Myocyte (in vitro differentiated cells): ENCODE measurements at places on chromosomes 1 and 21.

DNA sequence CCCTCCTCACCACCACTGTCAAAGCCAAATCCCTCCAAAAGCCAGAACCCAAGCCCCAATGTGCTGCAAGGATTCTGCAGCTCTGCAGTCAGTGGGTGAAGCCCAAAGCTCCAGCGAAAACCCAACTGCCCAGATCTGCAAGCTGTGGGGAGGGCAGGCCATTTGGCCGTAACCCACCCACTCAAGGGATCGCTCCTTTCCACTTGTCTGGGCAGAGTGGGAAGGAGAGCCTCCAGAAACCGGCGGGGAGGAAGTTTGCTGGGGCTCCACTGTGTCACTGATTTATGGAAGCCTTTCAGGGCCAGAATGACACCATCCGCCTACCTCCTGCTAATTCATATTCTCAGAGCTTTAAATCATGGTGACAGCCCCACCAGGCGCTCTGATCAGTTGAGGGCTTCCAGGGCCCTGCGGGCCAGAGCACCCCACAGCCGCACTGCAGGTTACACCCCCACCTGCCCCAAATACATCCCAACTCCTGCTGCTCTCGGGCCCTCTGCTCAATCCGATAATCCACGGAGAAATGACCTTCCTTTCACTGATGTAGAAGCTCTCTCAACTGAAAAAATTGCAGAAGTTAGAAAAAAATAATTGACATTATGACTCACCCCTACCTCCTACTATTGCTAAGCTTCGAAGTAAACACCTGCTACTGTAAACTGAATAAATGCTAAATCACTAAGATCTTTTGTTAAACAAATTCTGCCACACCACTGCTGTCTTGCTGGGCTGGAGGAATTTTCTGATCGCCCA, 40.6 kb upstream of the RAB4A start:
- no peak for DNase-seq

DNA sequence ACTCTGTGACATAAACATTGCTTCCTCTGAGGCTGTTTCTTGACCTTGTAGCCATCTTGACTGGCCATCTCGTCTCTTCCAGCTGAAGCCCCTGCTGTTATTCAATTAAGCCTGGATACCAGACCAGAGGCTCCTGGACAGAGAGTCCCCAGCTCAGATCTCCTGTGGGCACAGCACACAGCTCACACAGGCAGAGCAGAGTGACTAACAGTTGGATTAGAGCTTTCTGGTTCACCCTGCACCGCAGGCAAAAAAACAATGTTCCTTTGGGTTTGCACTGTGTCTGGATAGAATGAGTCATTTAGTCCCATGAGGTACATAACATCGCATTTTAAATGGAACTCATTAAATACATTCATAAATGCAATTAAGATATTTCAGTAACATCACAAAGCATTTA, 33.4 kb upstream of the USH2A start:
- DNase-seq: peak; percentile 52

DNA sequence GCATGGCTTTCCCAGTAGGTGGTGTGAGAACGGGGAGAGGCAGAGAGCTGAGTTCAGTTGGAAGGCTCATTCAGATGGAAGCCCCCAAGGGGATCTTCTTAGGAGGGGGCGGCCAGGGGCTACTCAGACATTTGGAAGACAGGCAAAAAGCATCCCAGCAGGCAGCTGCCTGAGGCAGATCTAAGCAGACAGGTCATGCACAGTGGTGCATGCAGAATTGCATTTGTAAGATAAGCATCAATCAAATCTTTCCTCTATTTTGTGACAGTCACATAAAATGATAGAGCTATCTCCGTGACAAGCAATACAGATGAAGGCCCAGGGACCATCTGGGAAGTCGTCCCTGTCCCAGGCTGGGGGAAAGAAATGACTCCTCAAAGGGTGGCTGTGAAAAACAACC, 3.8 kb downstream of the RAB3B start:
- no peak for DNase-seq

DNA sequence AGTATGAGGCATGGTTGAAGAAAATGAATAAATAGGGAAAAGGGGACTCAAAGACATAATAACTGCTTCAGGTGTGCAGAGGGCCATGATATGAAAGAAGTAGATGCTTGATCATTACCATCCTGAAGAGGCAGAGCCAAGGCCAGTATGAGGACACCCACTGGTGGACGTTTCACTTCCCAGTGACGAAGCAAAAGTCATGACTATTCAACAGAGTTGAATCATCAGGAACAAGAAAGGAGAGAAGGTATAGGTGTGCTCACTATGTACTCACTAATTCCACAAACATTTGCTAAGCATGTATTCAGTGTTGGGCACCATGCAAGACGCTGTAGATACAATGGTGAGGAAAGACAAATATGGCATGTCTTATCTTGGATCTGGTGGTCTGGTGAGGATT, 319.2 kb upstream of the RUNX1 start:
- no peak for DNase-seq

DNA sequence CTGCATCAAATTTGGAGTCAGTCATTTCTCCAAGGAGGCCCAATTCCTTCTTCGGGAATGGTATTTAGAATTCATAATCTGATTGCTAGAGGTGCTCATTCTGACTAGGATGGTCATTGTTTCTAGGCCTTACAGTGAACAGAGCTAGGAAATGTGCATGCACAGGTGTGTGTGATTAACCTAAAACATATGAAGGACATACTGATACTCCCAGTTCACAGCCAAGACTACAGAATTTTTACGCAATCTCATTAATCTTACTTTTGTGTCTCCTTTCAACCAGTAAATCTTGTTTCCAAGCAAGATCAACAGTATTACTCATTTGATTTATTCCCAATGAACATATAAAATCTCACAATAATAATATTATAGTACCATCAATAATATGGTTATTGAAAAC, 47.1 kb downstream of the NFASC start:
- no peak for DNase-seq

- no peak for DNase-seq
These were observed 7.7 kb downstream of the EXTL1 start for GRCh38 chr1:26029054-26029863.

DNA sequence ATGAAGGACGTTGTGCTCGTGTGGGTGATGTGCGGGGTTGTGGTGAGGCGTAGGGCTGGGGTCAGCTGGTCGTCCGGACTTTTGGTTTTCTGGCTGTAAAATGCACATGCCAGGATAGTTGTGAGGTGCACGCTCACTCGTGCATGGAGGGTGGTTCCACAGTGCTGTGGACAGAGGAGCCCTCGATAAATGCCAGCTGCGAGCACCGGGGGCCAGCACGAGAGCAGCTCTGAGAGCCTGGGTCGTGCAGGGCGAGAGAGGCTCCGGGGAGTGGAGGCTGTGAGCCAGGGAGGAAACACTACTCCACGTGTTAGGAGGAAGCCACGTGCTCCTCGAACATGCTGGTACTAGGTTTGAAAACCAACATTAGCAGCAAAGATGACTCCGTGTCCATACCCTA, 39.4 kb downstream of the COL18A1 start:
- no peak for DNase-seq

DNA sequence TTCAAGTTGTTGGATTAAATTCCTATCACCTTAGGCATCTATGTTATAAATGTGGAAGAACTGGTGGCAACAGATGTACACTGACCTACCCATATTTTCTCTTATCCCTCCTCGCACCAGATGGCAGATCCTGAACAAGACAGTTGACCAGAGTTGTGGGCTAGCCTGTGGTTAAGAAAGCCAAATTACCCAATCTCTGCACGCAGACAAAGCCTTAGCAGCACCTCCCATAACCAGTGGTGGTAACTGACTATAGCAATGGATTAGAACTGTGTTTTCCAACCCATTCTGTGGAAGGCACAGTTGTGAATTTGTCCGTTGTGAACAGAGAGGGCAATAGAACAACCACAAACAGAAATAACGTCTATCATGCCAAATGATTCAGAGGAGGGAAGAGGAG, 20.6 kb downstream of the ABCB10 start:
- peak; percentile 97 for DNase-seq

DNA sequence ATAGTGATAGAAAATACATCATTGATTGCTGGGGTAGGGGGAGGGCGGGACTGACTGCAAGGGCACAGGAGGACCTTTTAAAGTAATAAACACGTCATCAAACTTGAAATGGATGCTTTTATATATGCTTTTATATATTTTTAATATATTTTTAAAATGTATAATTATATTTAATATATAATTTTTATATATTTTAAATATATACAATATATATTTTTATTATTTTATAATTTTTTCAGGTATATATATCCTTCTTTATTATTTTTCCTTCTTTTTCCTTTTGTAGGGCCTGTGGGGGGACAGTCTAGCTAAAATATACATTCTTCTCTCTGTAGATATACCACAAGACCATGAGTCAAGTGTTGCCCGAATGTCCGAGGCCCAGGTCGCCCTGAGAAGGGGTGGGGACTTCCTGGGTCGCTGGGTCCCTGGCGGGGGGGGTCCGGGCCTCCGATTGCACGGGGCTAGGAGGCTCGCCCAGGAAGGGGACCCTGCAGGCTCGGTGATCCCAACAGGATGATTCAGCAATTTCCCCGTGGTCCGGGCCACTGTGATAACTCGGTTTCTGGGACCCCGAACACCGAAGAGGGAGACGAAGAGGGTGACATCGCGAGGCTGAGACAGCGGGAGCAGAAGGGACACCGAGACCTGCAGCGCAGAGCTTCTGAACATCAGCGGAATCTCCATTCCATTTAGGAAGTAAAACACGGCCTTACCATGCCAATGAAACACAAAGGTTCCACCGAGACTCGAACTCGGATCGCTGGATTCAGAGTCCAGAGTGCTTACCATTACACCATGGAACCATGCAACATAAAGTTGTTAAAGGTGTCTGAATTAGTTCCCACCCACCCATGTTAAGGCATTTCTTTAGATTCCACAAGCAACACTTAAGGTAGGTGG, 112.5 kb upstream of the NBPF11 start:
- DNase-seq: no peak

DNA sequence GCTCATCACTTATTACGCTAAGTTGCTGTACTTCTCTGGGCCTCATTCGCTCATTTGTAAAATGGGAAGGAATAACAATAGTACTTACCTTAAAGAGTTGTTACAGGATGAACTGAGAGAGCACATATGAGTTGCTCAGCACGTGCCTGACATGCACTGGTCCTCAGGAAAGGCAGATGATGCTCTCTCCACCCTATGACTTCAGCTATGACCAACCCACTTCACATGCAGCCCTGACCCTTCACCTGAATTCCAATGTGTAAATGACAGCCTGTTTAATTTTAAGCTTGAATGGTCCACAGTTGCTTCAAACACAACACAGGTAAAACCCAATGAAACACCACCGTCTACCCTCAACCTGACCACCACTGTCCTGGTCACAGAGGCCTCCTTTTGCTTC, 32.9 kb downstream of the GADD45A start:
- DNase-seq: no peak

DNA sequence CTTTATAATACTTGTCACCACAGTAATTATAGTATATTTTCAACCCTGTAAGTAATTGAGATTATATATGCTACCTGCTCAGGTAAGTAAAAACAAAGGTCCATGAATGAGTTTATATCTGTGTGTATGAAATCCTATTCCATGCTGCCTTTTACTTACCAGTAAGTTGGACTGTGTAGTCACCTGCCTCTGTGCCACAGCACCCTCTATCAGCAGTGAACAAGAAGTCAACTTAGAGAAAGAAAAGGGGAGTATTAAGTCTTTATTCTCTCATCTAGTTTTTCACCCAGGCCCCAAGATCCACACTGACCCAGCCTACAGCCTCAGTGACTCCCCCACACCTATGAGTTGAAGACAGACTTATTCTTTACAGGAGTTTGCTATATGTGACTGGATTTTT, 36.9 kb upstream of the IFI16 start:
- no peak for DNase-seq

- peak; percentile 27 for DNase-seq
These were observed 61.0 kb downstream of the IER5 start for GRCh38 chr1:181149326-181150125.

DNA sequence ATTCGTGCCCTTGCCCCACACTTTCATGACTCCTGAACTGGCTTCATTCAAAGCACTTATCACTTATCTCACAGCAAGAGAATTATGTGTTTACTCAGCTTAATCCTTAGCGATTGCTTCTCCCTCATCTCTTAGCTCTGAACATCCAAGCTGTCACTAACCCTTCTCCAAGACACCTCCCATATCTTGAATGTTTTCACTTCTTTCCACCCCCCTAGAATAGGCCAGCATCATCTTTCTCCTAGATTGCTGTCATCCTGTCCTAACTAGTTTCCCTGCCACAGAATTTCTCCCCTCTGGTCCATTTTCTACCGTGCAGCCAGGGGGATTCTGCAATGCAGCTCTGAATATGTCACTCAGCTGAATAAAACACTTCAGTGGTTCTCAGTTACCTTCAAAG, 68.6 kb upstream of the SPATA6 start:
- DNase-seq: no peak
